ENCODE measurements at places on chromosomes 4 and X.
A peak's percentile ranks its signal among the peaks of the same experiment; 100 is the strongest.

DNA sequence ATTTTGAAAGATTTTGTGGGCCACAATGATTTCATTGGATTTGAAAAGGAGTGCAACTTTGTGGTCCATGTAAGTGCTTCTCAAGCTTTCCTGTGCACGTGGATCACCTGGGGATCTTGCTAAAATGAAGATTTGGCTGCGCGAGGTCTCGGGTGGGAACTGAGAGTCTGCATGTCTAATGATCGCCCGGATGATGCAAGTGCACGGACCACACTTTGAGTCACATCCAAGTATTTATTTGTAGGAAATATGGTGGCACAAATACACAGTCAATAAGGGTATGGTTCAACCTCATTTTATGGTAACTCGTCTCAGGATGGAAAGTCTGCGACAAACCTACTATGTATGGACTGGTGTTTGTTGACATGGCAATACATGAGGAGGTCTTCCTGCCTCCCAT is 899 bp downstream of the BMX start:
- DNase-seq = no peak
- peaks cover 3% of the 10 kb centered on the region for H3K27me3 ChIP-seq
- H3K27ac ChIP-seq = no peak overlapping the region
- no peaks in the 10 kb centered on the region for H3K36me3 ChIP-seq
- peaks cover 2% of the 10 kb centered on the region for H3K4me1 ChIP-seq

GRCh38 chr4:30776921-30777415 is 56.8 kb downstream of the PCDH7 start:
- no peak for DNase-seq
- H3K4me3 ChIP-seq = no peak overlapping the region
- no peaks in the 10 kb centered on the region for H3K36me3 ChIP-seq
- H3K27me3 ChIP-seq = no peaks in the 10 kb centered on the region
- H3K4me1 ChIP-seq = peaks cover 7% of the 10 kb centered on the region

DNA sequence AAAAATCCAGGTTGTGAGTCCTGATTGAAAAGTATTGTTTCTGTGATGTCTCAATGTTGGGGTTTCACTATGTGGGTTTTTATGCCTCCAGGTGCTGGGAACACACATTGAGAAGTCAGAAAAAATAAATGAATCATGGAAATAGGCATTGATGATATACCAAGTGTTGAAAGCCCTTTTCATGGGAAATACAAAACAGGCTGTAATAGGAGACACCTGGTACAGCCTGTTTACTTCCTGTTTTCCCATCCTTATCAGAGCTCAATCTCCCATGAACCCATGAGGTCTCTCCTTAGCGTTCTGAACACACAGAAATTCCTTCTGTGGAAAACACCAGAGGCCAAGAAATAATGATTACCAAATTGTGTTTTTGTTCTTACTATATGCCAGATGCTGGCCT is 106.3 kb upstream of the BOD1L1 start:
- no peak overlapping the region for H3K4me3 ChIP-seq
- H3K27me3 ChIP-seq = no peaks in the 10 kb centered on the region
- no peak for DNase-seq
- no peak overlapping the region for H3K27ac ChIP-seq
- peaks cover 6% of the 10 kb centered on the region for H3K4me1 ChIP-seq

- no peaks in the 10 kb centered on the region for H3K27me3 ChIP-seq
- H3K4me1 ChIP-seq = no peaks in the 10 kb centered on the region
- DNase-seq = no peak
- H3K27ac ChIP-seq = no peak overlapping the region
These were observed 316.7 kb upstream of the DIPK2B start for GRCh38 chrX:45517090-45517973.

GRCh38 chr4:85030156-85030555 is 63.7 kb upstream of the WDFY3 start:
- H3K36me3 ChIP-seq = no peaks in the 10 kb centered on the region
- no peak overlapping the region for H3K27ac ChIP-seq
- no peak for DNase-seq
- no peaks in the 10 kb centered on the region for H3K4me1 ChIP-seq
- H3K27me3 ChIP-seq = no peaks in the 10 kb centered on the region

DNA sequence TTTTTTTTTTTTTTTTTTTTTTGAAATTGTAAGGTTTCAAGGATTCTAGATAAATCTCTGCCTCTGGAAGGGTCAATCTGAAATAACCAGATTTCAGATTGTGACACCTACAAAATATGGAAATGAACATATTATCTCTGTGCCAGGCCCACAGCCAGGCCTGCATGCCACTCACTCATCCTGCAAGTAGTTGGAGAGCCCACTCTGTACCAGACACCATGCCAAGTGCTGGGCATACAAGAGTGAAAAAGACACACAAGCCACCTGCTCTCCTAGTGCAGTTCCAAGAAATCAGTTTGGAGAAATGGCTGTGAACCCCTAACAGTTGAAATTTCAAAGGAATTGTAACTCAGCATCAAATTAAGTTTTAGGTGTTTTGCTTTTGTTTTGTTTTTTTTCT is 145.9 kb upstream of the NOCT start:
- DNase-seq = no peak
- H3K4me3 ChIP-seq = no peak overlapping the region
- H3K36me3 ChIP-seq = no peaks in the 10 kb centered on the region
- no peak overlapping the region for H3K27ac ChIP-seq

- H3K4me1 ChIP-seq = no peaks in the 10 kb centered on the region
- DNase-seq = no peak
- no peak overlapping the region for H3K27ac ChIP-seq
- H3K27me3 ChIP-seq = no peaks in the 10 kb centered on the region
- H3K36me3 ChIP-seq = no peaks in the 10 kb centered on the region
These were observed 13.9 kb downstream of the SLC2A9 start for GRCh38 chr4:10007436-10007740.

GRCh38 chr4:76208005-76208765 is 5.4 kb downstream of the SCARB2 start:
- DNase-seq = peak; percentile 94
- H3K36me3 ChIP-seq = no peaks in the 10 kb centered on the region
- H3K4me3 ChIP-seq = no peak overlapping the region
- H3K27me3 ChIP-seq = no peaks in the 10 kb centered on the region

DNA sequence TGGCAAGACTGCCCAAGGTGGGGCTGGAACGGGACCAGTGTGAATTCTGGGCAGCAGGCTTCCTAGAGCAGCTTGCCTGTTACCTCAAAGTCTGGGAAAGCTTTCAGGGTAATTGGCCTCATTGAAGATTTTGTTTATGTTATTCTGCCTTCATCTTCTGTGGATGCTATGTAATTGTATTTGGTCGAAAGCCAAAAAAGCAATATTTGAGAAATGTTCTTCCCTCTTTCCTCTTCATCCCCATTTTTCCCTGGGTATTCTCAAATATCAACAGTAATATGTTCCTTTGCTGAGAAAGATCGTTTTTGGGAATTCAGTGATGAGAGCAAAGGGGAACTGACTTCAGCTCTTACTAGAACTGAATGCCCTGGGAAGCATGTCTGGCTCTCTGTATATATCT is 12.9 kb downstream of the TMEM131L start:
- no peaks in the 10 kb centered on the region for H3K27me3 ChIP-seq
- no peaks in the 10 kb centered on the region for H3K4me1 ChIP-seq
- no peaks in the 10 kb centered on the region for H3K36me3 ChIP-seq
- no peak for DNase-seq
- H3K4me3 ChIP-seq = no peak overlapping the region

DNA sequence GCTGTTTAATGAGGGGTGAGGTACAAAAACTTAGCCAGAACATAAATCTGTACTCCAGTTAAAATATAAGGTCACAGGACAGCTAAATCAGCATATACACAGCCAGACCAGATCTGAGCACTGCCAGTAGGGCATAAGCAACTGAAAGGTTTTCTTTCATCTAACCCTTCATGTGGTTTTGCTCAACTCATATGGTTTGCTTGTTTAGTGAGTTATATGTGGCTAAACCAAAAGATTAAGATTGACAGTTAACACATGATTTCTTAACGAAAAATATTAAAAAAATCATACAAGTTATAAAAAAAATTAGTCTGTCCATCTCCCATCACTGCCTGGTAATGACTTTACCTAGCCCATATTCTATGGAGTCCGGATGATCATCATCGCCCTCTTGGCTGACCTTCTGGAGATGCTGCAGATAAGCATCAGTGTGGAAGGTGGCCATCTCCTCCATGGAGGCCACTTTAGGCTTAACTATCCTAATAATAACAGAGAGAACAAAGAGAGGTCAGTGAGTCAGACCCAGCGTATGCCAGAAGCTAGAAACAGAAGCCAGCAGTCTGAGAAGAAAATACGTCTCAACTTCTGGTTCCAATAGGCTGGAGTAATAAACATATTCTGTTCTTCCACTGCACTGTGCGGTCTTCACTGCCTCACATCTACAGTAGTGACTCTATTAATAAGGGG is 4.1 kb downstream of the HDAC8 start:
- no peaks in the 10 kb centered on the region for H3K27me3 ChIP-seq
- DNase-seq = peak; percentile 62
- H3K4me3 ChIP-seq = no peak overlapping the region

GRCh38 chrX:109783701-109784079 is 50.6 kb upstream of the ACSL4 start:
- no peaks in the 10 kb centered on the region for H3K27me3 ChIP-seq
- no peaks in the 10 kb centered on the region for H3K36me3 ChIP-seq
- no peak for DNase-seq

DNA sequence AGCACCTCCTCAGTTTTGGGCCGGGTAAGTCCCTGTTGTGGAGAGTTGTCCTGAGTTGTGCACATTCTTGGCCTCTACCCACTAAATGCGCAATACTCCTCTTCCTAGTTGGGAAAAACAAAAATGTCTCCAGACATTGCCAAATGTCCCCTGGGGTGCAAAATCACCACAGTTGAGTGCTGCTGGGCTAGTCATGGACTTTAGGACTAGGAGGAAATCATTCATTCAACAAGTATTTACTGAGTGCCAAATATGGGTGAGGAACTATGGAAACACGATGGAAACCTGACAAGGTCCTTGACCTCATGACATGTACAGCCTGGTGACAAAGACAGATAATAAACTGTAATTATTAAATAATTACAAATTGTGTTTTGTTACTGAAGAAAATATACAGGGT is 71.6 kb downstream of the STX18 start:
- peaks cover 3% of the 10 kb centered on the region for H3K36me3 ChIP-seq
- no peaks in the 10 kb centered on the region for H3K27me3 ChIP-seq
- H3K4me3 ChIP-seq = no peak overlapping the region
- H3K27ac ChIP-seq = no peak overlapping the region
- peak; percentile 52 for DNase-seq
- no peaks in the 10 kb centered on the region for H3K4me1 ChIP-seq

GRCh38 chr4:45661893-45662292 is 462.0 kb downstream of the GABRG1 start:
- DNase-seq = no peak
- H3K4me1 ChIP-seq = peaks cover 13% of the 10 kb centered on the region
- H3K27ac ChIP-seq = no peak overlapping the region
- no peaks in the 10 kb centered on the region for H3K36me3 ChIP-seq
- H3K27me3 ChIP-seq = no peaks in the 10 kb centered on the region

- no peak overlapping the region for H3K4me3 ChIP-seq
- no peak for DNase-seq
- peaks cover 8% of the 10 kb centered on the region for H3K4me1 ChIP-seq
- H3K27me3 ChIP-seq = no peaks in the 10 kb centered on the region
- H3K27ac ChIP-seq = no peak overlapping the region
These were observed 98.3 kb upstream of the ATOH1 start for GRCh38 chr4:93730251-93730650.

Measured in cardiac muscle cell (in vitro differentiated cells and primary cell).